ENCODE measurements at places on chromosomes 2 and 18.

GRCh38 chr2:56473524-56473923 is 289.7 kb downstream of the CCDC85A start:
- DNase-seq = no peak

DNA sequence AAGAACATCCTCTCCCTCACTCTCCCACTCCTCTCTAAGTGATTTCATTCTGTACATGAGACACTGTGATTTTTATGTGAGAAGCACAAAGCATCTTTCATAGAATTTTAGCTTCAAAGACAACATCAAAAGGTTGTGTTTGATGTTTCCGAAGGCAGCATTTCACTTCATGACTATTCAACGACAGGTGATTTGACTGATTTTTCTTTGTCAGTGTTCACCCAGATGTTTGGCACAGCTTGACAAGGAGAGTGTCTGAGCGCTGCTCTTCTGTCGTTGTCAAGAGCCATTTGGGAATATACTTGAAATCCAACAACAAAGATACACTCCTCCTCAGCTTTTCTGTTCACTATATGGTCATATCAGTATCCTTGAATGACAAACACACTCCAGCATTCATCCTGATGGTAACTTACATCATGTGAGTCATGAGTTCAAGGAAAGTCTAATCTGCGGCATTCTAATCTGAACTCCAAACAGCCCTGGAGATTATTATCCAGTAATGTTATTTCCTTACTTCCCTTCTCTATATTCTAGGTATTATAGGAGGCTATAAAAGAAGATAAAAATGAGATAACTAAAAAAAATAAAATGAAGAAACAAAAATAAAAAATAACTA is 45.9 kb upstream of the ST6GAL2 start:
- DNase-seq = peak; percentile 16

DNA sequence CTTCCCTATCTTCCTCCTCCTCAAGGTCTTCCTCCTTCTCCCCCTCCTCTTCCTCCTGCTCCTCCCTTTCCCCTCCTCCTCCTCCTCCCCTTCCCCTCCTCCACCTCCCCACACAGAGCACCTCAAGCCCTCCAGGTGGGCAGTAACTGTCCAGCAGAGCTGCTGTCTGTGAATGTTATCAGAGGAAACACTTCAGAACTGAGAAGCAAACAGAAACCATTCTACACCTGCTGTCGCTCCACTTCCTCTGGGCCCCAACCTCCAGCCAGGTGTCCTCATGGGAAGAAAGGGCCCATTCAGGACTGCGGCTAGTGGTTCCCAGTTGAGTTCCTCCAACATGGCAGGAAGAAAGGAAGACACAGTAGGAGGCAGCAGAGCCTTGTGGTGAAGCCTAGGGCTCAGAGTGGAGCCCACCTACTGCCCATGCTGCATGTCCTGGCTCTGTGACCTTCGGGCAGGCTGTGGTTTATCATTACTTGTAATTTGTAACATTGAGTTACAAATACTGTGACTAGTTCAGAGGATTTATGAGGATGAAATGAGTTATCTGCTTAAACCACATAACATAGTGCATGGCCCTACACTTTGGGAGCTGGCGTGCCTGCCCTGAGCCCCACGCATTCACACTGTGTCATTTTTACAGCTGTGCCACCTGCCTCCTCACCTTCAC is 165.9 kb upstream of the ID2 start:
- peak; percentile 92 for DNase-seq

GRCh38 chr2:221480163-221480562 is 91.9 kb downstream of the EPHA4 start:
- DNase-seq = no peak

DNA sequence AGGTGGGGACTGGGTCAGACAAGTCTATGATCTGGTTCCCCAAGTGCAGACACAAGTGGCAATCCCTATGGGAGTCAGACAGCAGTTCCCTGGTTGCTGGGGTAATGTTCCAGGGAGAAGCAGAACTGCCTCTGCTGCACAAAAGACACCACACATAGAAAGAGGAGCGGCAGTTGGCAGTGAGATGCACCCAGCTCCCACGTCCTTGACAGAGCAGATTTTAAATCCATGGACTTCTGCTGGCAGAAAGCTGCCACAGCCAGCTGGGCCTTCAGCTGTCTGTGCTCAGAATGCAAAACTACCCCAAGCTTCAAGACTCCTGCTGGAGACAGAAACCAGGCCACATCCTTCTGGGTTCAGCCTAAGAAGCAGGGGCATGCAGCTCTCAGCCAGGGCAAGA is 147.2 kb downstream of the ETAA1 start:
- no peak for DNase-seq

GRCh38 chr2:194674043-194674442 is 983.0 kb upstream of the SLC39A10 start:
- no peak for DNase-seq

DNA sequence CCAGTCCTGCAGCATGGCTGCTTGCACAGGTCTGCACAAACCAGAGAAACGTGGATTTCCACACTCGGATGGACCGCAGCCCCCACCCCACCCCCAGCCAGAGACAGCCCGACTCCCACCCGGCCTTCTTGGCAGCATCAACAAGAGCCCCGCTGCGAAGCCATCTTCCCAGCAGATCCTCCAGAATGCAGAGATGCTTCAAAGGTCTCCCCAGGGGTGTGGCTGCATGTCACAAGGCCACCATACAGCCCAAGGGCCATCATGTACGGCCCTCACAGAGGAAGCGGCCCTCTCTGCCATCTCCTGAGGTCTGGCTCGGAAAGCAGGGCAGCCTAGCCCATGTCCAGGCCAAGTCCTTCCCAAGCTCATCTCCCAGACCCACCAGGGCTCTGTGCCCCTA is 11.5 kb downstream of the DNMT3A start:
- DNase-seq = no peak

DNA sequence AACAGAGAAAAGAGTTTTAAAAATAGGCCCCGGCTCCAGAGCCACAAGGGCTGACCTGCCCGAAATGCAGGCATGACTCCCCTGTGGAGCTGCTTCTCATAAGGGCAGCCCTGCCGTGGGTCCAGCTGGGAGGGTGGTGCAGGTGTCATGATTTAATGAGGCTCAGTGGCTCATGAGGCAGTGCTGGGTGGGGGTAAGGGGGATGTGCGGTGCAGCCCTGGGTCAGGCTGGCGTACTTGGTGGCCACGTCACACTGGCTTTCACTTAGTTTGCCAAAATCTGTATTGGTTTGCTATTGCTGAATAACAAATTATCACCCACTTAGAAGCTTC is 33.6 kb downstream of the HJURP start:
- DNase-seq = no peak

DNA sequence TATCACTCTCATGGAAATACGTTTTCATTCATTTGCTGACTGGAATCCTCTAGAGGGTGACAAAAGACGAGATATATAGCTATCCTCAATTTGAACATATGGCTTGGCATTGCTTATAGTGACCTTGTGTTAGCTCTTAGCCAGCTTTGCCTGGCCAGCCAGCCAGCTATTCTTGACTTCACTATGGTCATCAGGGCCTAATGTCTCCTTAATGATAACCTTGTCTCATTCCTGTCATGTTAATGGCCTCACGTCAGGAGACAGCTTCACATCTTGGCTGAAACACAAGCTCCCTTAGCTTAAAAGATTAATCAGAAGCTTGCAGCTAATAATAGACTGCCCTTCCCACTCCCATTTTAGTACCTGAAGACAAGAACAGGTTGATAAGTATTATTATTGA is 1517.5 kb upstream of the PIK3C3 start:
- DNase-seq = no peak

DNA sequence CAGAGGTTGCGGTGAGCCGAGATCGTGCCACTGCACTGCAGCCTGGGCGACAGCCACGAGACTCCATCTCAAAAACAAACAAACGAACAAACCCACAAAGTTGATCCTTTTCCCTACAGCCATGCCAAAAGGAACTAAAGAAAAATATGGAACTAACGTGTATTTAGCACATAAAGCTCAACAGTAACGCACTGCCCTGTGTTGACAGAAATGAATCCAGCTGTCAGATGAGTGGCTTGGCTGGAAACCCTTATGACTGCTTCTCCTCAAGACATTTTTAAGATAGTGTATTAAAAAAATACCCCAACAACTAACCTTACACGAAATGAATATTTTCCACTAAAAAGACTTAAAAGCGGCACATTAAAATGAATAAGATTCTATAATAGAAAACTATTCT is 62.9 kb upstream of the TUBA3E start:
- DNase-seq = no peak

DNA sequence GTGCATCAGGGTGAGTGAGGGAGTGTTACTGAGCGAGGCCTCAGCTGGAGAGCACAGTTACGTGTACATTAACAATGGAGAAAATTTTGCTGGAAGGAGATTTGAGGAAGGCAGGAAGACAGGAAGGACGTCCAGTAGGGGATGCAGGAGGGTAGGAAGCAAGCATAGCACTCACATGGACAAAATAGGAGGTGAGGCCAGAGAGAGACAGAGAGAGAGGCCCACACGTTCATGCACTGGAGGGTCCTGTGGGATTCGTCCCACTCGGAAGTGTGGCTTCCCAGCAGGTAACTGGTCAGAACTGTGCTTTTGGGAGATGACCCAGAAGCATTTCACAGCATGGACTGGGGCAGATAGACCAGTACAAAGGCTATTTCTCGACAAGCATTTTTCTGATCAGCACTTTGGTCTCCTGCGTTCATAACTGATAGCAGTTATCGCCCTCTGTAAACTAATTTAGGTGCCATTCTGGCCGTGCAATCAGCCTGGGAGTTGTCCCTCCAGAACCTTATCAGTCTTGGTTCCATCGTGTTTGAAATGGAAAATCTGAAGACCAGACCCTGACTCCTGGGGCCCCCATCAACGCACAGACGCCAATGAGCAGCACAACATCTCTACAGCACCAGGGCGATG is 5.7 kb downstream of the LCT start:
- DNase-seq = no peak

GRCh38 chr2:6290217-6291015 is 575.3 kb downstream of the CMPK2 start:
- peak; percentile 49 for DNase-seq

GRCh38 chr2:237236188-237236587 is 150.5 kb downstream of the COPS8 start:
- DNase-seq = no peak

GRCh38 chr18:10841203-10841602 is 308.2 kb downstream of the PIEZO2 start:
- DNase-seq = no peak

DNA sequence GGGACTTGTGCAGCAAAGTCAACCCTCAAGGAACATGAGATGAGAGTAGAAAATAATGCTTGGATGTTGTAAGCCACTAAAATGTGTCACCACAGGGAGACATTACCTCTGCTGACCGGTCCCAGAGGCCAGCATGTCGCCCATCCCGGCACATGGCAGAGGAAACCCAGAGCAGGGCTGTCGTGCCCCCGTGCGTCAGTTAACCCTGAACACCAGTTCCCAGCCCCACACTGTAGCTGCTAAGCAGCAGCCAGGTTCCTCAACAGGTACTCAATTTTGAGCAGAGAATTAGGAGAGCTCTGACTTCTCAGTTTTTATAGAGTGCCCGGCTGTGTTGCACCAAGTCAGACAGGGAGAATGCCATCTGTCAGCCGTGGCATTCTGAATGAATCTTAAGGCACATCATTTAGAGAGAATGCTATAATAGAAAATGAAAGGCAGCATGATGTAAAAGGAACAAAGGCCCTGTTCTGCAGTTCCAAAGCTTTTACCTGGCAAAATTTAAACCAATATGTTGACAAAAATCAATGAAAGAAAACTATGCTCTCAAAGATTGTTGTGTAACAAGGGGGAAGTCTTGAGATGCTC is 307.9 kb downstream of the METTL4 start:
- DNase-seq = no peak

DNA sequence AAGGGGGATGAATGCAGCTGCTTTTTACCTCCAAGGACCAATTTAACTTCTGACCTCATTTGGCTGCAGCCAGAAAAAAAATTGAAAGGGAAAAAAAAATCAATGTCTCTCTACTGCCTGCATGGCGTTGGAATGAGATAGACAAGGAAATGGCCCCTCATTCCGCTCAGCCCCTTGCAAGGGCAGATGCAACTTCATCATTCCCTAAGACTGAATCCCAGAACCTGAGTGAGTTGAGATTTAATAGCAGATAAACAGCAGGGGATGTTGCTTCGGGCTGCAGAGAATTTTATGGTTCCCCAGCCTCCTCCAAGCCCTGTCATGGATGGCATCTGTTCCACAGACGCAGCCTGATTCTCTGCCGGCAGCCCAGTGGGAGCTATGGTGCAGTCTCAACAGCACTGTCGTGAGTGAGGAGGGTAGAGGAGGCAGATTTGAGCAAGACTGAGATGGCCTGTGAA is 49.0 kb downstream of the CAPN13 start:
- no peak for DNase-seq

DNA sequence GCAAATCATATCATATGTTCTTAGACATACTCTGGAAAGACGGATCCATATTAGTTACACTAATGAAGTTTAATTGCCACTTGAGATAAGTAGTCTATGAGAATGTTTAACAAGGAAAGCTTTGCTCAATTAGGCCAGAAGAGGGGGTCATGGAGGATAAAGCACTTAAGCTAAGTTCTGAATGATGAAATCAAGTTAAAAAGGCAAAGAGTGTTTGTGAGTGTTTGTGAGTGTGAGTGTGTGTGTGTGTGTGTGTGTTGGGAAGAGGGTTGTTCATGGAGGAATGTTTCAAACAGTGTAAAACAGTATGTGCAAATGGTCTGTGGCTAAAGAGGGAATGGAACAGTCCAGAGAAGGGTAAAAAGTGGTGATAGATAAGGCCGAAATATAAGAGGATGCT is 360.9 kb downstream of the ERBB4 start:
- no peak for DNase-seq

- no peak for DNase-seq
Measured at GRCh38 chr2:66683064-66683463, 248.1 kb downstream of the MEIS1 start.

DNA sequence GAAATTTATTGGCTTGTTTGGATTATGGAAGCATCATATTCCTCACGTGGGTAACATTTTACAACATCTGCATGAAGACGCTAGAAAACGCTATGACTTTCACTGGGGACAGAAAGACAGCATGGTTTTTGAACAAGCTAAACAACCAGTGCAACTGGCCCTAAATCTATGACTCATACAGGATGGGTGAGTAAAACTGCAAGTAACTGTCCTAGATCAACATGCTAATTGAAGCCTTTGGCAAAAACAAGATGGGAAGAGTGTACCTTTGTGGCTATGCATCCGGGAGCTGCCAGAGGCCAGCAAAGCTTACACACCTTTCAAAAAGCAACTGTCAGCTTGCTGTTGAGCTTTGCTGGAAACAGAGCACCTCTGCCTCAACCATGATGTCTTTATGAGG is 1096.0 kb upstream of the DDX18 start:
- DNase-seq = no peak

GRCh38 chr2:170770008-170770605 is at the start of gene ERICH2:
Gene ERICH2 (plus strand): TSS chr2:170770378. CDS start chr2:170770682, 304 bp downstream.
- peak; percentile 70 for DNase-seq

Data from NCI-H1417 (cell line).